ENCODE measurements at places on chromosomes 2 and 18.
A peak's percentile ranks its signal among the peaks of the same experiment; 100 is the strongest.

- no peak for DNase-seq
These were observed 52.0 kb upstream of the CD226 start for GRCh38 chr18:69999656-70000055.

DNA sequence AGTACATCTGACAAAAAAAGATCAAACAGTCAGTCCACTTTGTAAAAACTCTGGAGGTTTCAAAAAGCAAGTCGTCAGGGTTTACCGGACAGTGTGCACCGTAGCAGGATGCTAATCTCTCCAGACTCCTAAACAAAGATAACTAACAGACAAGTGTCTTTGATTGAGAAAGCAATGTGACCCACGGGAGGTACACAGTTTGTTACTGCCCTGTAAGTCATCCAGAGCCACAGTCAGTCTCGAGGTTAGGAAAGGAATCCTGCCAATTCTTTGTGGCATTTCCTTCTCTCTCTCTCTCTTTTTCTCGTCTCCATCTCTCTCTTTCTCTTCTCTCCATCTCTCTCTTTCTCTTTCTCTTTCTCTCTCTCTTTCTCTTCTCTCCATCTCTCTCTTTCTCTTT is 42.8 kb downstream of the LRRTM4 start:
- DNase-seq: no peak

GRCh38 chr18:55981712-55982475 is 393.9 kb upstream of the TCF4 start:
- no peak for DNase-seq

DNA sequence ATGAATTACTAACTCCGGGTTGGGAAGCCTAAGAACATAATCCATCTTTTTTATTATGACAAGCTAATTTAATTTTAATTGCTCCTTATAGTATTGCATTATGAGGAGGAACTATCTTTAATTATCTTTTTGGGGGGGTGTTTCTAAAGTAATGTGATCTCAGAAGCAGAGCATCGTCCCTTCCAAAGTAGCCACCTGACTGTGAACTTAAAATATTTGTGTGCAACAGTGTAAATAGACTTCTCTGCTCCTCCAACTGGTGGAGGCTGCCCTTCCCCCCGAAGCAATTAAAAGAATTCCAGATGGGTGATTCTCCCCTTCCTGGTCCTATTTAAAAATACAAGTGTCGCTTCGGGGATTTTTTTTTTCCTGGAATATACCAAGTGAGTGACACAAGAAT is 55.7 kb downstream of the TCF7L1 start:
- DNase-seq: no peak

- DNase-seq: peak; percentile 20
These were observed 85.6 kb downstream of the EHD3 start for GRCh38 chr2:31319406-31320175.

DNA sequence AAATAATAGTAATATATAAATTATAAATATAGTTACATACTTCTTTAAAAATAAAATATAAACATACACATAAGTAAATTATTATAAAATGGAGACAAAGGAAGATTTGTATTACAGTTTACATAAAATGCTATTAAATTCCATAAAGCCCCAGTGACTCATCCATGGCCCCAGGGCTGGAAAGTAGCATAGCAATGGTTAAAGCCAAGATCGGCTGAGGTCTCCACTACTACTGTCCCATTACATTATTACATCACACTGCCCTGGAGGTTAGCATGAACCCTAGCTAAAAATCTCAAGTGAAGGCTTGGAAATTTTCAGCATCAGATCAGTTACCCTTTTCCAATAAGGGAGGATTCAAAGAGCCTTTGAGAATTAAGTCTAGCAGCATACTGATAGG is 936.2 kb downstream of the DSC3 start:
- DNase-seq: no peak

GRCh38 chr2:209806318-209806717 is 34.7 kb downstream of the UNC80 start:
- no peak for DNase-seq

DNA sequence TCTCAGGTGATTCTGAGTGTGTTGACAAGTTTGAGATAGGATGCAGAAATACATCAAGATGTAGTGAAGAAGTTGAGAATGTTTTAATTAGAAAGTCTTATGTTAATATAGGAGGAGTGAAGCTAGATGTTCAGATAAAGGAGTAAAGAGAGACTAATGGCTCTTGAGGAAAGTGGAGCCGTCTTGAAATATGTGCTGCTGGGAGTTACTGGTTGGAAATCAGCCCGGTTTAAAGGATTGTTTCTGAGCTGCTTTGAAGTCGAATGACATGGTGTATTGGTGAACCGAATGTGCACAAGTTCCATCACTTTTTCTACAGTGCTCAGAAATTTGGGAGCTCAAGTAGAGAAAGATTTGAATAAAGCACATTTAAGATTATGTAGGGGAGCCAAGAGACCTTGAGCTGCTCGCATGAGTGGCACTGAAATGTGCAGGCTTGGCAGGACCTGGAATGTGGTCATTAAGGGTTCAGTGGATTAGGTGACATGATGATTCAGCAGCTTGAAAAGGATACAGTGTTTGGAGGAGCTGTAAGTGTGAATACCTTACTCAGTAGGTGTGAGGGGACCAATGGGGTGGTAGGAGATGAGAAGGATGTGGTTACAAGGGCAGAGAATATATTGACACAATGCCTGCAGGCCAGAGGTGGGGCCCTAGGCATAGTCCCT is 68.6 kb downstream of the CAB39 start:
- DNase-seq: peak; percentile 18

GRCh38 chr18:48826271-48826670 is 124.5 kb downstream of the SMAD7 start:
- DNase-seq: peak; percentile 0

DNA sequence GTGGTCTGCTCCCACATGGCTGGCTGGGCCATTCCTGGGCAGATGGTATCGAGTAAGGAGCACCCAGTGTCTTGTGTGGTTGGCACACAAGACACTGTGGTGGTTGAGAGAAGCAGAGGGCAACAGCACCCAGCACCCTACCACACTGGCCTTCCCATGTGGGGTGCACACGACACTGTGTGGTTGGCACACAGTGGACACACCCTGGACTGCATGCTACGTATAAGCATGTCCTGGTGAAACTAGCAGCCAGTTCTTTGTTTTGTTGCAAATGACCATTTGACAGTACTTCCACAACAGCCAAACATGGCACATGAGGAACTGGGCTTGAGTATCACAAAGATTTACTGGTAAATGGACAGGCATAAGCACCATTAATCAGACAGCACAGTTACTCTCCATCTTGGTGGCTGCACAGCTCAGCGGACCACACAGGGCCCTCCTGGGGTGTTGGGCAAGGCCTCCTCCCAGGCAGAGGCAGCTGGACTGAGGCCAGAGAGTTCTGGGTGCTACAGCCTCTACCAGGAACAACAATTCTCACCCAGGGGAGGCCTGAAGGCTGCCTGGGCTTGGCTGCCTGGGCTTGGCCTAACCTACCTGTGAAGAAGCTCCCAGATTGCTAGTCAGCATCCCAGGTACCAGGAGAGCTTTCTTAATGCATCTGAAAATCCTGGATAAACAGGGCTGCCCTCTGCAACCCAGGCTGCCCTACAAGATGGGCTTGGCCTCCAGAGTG is 59.3 kb upstream of the ALPP start:
- no peak for DNase-seq

DNA sequence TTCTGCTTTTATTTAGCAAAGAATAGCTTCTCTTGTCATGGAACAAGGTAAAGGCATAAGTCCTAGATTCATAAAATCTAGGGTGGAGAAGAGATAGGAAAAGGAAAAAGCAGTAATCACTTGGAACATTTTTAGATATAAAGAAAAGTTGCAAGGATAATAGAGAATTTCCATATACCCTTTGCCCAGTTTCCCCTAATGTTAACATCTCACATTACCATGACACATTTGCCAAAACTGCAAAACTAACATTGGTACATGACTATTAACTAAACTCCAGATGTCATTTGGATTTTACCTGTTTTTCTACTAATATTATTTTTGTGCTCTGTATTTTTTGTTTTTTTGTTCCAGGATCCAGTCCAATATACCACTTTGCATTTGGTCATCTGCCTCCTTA is 265.1 kb downstream of the ETAA1 start:
- no peak for DNase-seq

DNA sequence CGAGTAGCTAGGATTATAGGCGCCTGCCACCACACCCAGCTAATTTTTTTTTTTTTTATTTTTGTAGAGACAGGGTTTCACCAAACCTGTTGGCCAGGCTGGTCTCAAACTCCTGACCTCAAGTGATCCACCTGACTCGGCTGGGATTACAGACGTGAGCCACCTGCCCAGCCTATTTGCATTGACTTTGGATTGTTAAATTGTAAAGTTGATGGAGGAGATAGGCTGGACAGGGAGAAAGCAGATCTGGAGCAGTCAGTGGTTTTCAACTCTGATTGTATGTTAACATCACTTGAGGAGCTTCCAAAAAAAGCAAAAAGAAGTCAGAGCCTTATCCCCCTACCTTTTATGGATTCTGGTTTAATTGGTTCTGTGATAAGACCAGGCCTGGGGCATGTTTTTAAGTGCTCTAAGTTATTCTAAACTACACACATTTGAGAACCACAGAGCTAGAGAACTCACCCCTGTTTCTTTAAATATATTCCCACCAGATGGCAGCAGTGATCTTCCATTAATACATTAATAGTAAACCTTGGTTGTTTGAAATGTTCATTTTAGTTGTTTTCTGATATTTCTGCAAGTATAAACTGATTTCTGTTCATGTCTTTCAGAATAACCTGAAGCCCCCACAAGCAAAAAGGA is 7.5 kb downstream of the C2orf49 start:
- no peak for DNase-seq

DNA sequence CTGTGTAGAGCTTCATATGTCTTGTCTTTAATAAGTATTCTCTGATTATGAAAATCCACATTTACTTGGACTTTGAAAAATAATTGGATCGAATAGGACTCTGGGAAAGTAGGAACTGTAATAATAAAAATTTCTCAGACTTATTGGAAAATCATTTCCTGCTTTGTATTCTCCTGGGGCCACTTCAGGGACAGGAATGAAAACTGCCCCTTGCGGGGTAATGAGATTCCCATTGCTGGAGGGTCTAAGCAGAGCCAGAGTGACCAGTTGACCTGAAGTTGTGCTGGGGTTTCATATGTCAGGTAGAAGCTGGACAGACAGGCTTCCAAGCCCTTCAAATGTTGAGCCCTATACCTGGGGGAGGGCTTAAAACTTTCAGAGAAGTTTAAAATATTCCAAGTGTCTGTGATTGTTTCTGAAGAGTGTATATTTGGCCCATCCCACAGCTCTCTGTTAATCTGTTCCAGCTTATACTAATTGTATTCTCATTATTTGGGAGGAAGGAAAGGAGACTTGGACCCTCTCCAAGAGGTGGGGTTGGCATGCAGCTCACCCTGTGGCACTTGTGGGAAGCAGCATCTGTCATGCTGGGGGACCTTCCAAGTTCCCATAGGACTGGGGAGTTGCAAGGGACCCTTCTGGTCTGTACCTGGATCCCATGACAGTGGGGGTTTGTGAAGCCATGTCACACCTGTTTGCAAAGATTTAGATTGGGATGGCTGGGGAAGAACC is 268.7 kb upstream of the ATP5MC3 start:
- no peak for DNase-seq

GRCh38 chr2:133521146-133521745 is 47.0 kb downstream of the NCKAP5 start:
- no peak for DNase-seq

DNA sequence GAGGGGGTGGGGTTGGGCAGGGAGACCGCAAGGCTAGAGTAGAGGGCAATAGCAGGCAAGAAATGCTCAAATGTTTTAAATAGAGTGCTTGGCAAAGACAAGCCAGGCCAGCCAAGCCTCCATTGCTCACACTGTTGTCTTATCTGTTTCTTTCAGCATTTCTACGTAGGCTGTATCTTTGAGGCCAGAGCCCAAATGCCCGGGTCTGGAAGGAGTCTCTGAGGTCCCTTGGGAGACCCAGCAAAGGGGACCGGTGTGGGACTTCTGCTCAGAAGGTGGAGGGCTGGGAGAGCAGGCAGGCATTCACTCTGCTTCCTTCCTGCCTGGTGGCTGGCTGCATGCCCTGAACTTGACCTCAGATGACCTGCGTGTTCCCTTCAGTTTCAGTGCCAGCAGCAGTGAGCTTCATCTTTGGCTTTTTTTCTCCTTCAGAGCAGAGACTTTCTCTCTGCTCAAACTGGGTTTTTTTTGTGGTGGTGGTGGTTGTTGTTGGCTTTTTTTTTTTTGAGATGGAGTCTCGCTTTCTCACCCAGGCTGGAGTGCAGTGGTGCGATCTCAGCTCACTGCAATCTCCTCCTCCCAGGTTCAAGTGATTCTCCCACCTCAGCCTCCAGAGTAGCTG is 13.7 kb upstream of the TET3 start:
- DNase-seq: peak; percentile 59

DNA sequence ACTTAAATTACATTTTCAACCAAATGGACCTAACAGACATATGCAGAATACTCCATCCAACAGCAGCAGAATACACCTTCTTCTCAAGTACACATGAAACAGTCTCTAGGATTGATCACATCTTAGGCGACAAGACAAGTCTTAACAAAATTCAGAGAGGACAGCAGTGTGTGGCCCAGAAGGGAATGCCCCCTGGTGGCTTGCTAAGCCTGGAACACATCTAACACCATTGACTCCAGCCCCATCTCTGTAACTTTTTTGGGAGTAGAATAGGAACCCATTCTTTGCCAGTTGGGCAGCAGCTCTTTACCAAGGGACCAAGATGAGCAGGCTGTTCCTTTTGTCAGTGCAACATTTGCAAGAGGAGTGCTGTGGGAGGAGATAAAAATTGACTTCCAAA is 249.9 kb downstream of the PLCL1 start:
- DNase-seq: peak; percentile 42

DNA sequence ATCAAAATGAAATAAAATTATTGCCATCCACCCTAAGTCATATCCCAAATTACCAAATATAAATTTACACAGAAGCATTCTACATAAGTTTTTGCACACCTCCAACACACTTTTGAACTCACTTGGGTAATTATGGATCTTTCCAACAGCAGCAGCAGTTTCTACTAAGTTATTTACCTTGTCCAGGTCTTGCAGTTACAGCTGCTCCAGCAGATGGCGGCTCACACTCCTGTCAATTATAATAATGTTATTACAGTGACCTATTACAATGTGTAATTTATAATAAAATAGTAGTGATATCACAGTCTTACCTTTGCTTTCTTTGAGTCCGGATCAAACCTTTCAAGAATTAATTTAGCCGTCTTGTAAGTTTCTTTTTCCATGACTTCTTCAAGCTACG is 37.9 kb downstream of the LNPK start:
- DNase-seq: no peak

DNA sequence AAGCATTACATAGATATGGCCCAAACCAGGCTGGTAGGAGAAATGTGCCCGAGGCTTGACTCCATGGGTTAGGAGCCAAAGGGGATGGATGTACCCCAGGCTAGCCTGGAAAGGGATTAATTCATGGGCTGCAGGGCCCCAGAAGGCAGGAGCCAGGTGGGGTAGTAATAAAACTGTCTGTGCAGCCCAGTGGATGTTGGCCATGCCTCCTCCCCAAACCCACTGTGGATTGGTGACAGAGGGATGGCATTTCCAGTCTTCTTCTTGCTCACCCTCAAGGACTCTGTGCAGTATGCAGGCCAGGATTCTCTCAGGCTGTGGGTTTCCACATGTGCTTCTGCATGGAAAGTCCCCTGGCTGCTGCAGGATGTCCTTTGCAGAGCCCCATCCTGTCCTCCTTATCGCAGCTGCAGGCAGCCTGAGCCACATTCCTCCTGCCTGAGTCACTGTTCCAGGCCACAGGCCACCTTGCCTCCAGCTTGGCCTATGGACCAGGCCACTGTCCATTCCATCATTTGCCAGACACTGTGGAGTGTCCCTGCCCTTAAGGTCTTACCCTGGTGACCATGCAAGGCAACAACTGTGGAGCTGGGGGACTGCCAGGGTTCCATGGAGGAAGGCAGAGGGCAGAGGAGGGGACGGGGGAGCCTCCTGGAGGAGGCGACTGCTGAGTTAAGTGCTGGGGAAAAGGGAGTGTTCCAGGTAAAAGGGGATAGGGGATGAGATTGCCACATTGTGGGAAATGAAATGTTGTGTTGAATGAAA is 38.9 kb downstream of the INO80C start:
- peak; percentile 9 for DNase-seq
